Muscle of leg (tissue), 16 donors: ENCODE measurements at places on chromosomes 2 and 18.

DNA sequence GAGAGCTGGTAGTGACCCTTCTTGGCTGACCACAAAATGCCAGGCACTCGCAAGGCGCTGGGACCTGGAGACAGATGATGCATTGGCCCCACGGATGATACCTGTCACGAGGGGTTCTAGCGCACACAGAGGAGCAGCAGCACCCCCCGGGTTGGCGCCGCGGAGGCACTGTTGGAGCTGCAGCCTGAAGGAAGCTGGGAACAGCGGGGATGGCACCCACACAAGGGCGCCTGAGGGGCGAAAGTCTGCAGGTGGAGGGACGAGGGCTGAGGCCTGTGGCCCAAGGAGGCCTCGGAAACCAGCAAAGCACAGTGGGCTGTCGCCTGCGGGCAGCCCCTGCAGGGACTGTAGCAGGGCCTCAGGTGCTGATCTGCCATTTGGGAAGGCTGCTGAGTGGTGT, 33.6 kb downstream of the FAM228A start:
- H3K4me3 ChIP-seq: no peak overlapping the region
- no peaks in the 10 kb centered on the region for H3K4me1 ChIP-seq
- peaks cover 77% of the 10 kb centered on the region for H3K36me3 ChIP-seq
- no peaks in the 10 kb centered on the region for H3K27me3 ChIP-seq

- H3K4me1 ChIP-seq: peaks cover 15% of the 10 kb centered on the region
- no peaks in the 10 kb centered on the region for H3K36me3 ChIP-seq
- H3K4me3 ChIP-seq: peak overlapping the region; percentile 85
- H3K27ac ChIP-seq: no peak overlapping the region
Measured at GRCh38 chr2:102737431-102737830, 24.4 kb upstream of the TMEM182 start.

- no peak overlapping the region for H3K27ac ChIP-seq
- H3K4me1 ChIP-seq: peaks cover 3% of the 10 kb centered on the region
- H3K4me3 ChIP-seq: no peak overlapping the region
- no peaks in the 10 kb centered on the region for H3K27me3 ChIP-seq
- no peaks in the 10 kb centered on the region for H3K36me3 ChIP-seq
Measured at GRCh38 chr2:33605056-33605455, 6.0 kb upstream of the FAM98A start.

DNA sequence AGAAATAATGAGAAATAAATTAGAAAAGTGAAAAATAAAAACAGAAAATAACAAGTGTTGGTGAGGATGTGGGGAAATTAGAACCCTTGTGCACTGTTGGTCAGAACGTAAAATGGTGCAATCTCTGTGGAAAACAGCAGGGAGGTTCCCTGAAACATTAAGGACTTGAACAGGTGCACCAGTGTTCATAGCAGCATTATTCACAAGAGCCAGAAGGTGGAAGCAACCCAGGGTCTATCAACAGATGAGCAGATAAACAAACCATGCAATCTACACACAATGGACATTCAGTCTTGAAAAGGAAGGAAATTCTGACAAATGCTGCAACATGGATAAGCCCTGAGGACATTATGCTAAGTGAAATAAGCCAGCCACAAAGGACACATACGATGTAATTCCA, 58.2 kb upstream of the TFCP2L1 start:
- peaks cover 81% of the 10 kb centered on the region for H3K36me3 ChIP-seq
- no peaks in the 10 kb centered on the region for H3K27me3 ChIP-seq
- H3K27ac ChIP-seq: no peak overlapping the region
- DNase-seq: no peak
- no peak overlapping the region for H3K4me3 ChIP-seq

DNA sequence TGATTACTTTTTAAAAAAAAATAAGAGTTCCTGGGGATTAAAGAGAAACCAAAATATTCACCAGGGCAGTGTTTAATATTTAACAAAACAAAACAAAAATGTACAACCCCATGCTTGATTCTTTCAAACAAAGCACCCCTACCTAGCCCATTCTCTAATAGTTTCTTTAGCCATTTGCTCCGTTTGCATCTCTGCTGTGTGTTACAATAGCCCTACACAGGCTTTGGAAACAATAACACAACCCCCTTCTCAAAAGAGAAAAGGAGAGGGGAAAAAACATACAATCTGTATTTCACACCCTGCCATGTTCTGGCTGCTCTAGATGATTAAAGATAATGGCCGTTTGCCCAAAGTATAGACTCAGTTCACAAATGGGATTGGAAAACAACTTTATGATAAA, 302.9 kb downstream of the CPS1 start:
- no peaks in the 10 kb centered on the region for H3K36me3 ChIP-seq
- no peak overlapping the region for H3K4me3 ChIP-seq
- H3K27me3 ChIP-seq: no peaks in the 10 kb centered on the region
- DNase-seq: no peak
- H3K4me1 ChIP-seq: no peaks in the 10 kb centered on the region
- no peak overlapping the region for H3K27ac ChIP-seq

DNA sequence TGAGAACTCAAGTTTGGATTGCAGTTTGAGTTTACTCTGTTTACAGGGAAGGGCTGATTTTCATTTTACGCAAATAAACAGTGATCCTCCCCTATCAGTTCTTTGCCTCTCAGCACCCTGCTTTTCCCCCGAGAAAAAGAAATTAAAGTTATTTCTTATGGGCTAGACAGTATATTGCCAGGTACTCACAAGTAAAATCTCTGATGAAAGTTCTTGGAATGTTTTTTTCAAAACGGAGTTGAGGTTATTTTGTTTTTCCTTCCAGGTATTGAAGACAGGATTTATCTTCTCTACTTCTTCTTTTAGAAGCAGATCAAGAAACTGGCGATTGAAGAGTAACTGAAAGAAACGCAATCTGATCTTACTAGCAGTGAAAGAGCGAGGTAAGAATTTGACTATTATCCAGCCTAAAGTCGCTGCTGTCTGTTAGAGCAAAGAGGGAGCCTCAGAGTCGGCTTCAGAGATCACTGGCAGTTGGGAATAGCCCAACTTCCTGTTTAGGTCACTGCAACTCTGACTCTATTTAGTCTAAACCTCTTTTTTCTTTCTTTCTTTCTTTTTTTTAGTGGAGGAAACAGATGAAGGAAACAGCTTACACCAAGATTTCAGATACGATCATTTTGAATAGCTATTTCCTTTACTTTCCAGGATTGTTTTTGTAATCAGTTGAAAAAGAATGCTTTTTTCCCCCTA, at the start of gene TFPI:
Gene TFPI, minus strand, starts transcription at position 425 of the 693 bp plus-strand sequence. CDS start 50,667 bp downstream, outside the sequence.
- peak within 1 kb of the TSS; percentile 41 for H3K4me3 ChIP-seq
- no peaks in the 10 kb centered on the region for H3K27me3 ChIP-seq
- peaks cover 2% of the 10 kb centered on the region for H3K4me1 ChIP-seq
- peak within 1 kb of the TSS; percentile 74 for H3K27ac ChIP-seq
- no peaks in the 10 kb centered on the region for H3K36me3 ChIP-seq

DNA sequence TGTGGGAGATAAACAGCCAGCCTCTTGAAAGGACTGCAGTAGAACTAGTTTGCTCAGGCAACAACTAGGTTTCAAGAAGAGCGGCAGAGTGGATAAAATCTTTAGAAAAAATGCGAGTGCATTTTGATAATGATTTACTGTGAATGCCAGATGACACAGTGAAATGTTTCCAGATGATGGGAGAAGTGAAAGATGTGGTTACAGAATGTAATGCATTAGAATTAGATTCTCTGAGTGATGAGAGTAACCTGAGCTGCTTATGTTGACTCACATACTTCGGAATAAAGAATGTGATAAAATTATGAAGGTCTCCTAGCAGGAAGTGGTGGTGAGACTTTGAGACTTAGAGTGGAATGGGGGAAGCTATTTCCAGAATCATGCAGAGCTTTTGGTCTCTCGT, 184.3 kb downstream of the GULP1 start:
- no peaks in the 10 kb centered on the region for H3K27me3 ChIP-seq
- H3K4me3 ChIP-seq: no peak overlapping the region
- H3K27ac ChIP-seq: no peak overlapping the region
- no peak for DNase-seq
- no peaks in the 10 kb centered on the region for H3K36me3 ChIP-seq

DNA sequence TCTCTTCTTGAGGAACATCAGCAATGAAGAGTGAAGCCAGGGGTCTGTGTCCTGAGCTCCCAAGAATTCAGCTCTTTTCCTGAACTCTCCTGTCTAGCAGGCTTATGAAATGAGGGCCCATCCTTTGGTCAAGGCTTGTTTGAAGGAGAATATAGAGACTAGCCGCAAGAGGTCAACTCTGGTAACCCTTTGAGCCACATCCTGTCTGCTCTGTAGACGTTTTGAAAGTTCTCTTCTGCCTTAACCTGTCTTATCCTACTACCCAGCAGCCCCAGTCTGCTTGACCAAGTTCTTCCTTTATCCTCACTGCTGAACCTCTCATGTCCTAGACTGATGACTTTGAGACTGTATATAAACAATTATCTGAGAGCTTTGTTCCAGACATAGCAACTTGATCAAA, 5.4 kb downstream of the SEMA4F start:
- no peak for DNase-seq
- H3K4me1 ChIP-seq: peaks cover 5% of the 10 kb centered on the region
- no peak overlapping the region for H3K27ac ChIP-seq
- peaks cover 3% of the 10 kb centered on the region for H3K36me3 ChIP-seq
- H3K27me3 ChIP-seq: peaks cover 12% of the 10 kb centered on the region

DNA sequence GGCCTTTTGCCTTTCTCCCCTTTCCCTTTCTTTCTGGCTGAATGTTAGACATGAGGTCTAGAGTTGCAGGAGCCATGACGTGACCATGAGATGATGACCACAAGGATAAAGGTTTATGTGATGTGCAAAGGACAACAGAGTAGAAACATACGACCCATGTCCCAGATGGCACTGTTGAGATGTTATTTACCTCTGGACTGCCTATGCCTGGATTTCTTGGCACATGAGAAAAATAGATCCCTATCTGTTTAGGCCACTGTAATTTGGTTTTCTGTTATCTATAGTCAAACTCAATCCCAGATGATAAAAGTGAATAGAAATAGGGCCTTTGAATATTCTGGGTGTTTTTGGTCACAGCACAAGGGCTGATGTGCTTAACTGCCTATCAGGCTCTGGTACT, 58.8 kb downstream of the GDF7 start:
- no peaks in the 10 kb centered on the region for H3K4me1 ChIP-seq
- no peak for DNase-seq
- H3K27me3 ChIP-seq: no peaks in the 10 kb centered on the region
- H3K4me3 ChIP-seq: no peak overlapping the region
- H3K27ac ChIP-seq: no peak overlapping the region

DNA sequence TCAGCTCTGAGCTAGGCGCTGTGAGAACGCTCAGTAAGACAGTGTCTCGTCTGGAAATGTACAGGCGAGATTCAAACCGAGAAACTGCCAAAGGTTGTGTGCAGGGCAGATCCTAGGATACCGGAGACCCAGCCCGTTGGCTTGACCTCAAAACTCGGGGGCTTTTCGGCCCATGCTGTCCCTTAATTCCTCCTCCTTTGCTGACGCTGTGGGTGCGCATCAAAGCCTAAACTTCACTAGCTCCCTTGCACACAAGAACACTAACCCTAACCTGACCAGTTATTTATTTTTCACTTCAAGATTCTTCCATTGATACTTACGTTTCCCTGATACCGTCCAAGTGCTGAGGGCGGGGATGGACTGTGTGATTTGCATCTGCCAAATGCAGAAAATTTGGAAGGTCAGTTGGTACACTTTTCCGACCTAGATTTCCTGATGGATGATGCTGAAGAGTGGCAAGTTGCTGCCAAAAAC, 1.0 kb upstream of the AAK1 start:
- H3K4me3 ChIP-seq: peak overlapping the region; percentile 85
- H3K27me3 ChIP-seq: no peaks in the 10 kb centered on the region
- peaks cover 27% of the 10 kb centered on the region for H3K4me1 ChIP-seq
- H3K27ac ChIP-seq: peak overlapping the region; percentile 99

DNA sequence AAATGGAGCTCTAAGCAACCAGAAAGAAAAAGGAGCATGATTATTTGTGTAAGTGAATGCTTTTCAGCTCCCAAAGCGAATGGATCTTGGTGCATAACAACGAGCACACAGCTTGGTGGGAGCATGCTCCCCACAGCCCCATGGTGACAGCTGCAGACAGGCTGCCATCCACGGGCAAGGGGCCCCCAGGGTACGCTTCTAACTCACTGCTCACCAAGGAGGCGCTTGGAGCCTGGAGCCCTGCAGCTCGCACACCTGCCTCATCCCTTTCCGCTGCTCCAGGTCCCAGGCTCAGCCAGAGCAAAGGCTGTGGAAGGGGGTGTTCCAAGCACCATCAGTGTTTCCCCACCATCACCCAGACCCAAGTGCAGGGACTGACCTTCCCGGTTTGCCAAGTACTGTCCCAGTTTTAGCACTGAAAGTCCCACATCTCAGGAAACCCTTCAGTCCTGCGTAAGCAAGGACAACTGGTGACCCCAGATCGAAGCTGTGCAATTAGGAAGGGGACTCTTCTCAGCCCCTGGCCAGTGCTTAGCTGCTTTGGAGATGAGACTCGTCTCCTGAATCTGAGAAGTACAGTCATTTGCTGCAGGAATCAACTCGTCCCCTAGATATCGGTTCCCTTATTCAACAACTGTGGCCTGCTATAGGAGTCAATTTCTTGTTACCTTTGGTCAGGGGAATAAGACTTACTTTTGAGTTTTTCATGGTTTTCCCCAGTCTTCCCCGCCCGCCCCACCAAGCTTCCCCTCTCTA, 50.0 kb upstream of the ATG16L1 start:
- H3K4me1 ChIP-seq: no peaks in the 10 kb centered on the region
- no peak overlapping the region for H3K27ac ChIP-seq
- H3K27me3 ChIP-seq: no peaks in the 10 kb centered on the region
- DNase-seq: no peak

DNA sequence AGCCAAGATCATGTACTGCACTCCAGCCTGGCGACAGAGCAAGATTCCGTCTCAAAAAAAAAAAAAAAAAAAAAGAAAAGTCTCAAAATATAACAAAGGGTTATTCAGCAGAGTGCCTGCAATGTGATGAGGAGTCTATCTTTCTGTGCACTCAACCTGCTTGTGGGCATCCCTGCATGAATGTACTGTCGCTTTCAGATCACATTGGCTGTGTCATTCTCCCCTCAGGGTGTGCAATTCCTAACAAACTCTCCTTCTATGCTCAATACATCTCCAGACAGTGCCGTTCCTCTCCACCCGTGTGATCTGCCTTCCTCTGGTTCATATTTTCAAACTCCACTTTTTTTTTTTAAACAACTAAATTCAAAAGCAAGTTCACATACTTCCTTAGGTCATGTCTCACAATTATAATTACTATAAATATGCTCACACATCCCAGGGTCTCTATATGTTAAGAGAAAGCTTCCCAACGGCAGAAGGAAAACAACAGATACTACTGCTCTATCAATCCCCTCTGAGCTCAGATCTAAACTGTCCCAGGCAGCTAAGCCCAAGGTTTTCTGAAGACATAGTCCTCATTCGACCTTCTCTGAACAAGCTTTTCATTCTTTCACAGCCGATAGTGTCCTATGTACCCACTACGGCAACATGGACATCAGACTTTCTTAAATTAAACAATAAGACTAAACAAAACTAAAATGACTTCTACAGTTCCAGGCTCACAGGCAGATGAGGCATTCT, 35.2 kb downstream of the PTMA start:
- H3K4me1 ChIP-seq: no peaks in the 10 kb centered on the region
- no peaks in the 10 kb centered on the region for H3K27me3 ChIP-seq
- no peak for DNase-seq
- no peaks in the 10 kb centered on the region for H3K36me3 ChIP-seq
- no peak overlapping the region for H3K4me3 ChIP-seq

- H3K27me3 ChIP-seq: no peaks in the 10 kb centered on the region
- DNase-seq: no peak
- H3K4me1 ChIP-seq: peaks cover 3% of the 10 kb centered on the region
- no peaks in the 10 kb centered on the region for H3K36me3 ChIP-seq
- H3K27ac ChIP-seq: no peak overlapping the region
Measured at GRCh38 chr2:101948625-101949155, 43.1 kb upstream of the IL1R2 start.
